Stimulated activated CD4-positive, alpha-beta T cell treated with anti-CD3 and anti-CD28 coated beads, Interleukin-15, amount 100 ng/mL, for 48 hours (primary cell): ENCODE measurements at places on chromosomes 5 and 9.

DNA sequence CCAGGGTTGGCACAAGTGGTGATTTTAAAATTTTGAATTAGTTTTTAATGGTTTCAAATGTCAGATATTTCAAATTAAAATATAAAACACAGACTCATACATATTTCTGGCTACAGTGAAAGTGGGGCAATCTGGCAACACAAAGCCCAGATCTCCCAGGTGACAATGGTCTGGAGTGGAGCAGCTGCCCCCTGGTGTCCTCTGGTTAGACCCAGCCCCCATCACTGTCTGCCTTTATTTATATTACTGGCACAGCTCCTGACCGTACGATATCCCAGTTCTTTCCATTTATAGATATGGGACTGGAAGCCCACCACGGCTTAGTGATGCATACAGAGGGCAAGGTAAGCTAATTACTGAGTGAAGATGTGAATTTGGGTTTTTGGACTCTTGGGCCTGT, 37.3 kb downstream of the MACIR start:
- DNase-seq = no peak

- DNase-seq = no peak
Observed at GRCh38 chr5:108001222-108001621, 330.5 kb upstream of the EFNA5 start.

GRCh38 chr9:81581986-81582385, 107.4 kb downstream of the TLE1 start:
- no peak for DNase-seq

DNA sequence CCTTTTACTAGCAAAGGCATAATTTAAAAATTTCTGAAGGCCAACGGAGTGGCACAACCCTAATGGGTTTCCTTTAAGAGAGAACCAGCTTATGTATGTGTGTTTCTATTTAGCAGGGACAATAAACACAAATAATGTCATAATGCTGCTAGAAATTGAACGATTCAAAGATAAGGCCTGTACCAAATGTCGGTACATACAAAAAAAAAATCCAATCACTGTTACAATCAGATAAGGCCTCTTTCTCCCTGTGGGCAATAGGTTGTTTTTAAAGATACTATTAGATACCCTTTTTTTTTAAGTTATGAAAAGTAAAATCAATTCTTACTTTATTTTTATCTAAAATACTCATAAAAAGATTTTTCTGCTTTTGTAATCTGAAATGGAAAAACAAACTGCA, 821.0 kb downstream of the PRELID2 start:
- DNase-seq = no peak

- DNase-seq = no peak
Observed at GRCh38 chr5:167872791-167873190, 418.7 kb upstream of the WWC1 start.

DNA sequence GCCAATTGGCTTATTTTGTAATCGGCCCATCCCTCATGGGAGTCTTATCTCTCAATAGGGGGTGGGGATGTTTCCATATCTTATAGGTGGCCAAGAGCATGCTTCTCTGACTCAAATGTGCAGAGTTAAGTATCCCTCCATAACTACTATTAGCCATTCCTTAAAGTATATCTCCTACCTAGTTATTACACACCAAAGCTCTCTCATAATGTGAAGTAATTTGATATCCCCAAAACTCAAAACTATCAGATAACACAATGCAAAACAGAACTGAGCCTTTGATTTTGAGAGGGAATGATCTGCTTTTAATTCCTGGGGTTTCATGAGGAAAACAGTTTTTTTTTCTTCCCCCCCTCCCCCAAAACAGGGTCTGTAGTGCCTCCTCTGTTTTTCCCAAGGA, 28.4 kb downstream of the UNC13B start:
- DNase-seq = no peak

GRCh38 chr5:105754056-105754455, 1916.7 kb downstream of the EFNA5 start:
- no peak for DNase-seq

DNA sequence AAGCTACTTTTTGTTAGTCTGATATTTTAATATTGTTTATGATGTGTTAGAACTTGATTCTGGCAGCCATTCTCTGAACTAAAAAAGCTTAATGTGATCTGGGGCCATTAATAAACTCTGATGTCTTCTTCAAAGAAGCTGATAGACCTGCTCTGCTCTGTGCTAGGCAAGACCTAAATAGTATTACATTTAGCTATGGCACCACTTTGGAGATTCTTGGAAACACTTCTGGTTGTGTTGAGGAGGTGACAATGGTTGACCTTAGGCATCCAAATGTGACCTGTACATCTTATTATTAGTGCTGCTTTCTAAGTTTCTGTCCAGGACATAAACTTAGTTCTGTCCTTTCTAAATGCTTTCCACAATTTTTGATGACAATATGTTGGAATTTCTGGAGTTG, 21.7 kb upstream of the SCGB3A2 start:
- DNase-seq = no peak

DNA sequence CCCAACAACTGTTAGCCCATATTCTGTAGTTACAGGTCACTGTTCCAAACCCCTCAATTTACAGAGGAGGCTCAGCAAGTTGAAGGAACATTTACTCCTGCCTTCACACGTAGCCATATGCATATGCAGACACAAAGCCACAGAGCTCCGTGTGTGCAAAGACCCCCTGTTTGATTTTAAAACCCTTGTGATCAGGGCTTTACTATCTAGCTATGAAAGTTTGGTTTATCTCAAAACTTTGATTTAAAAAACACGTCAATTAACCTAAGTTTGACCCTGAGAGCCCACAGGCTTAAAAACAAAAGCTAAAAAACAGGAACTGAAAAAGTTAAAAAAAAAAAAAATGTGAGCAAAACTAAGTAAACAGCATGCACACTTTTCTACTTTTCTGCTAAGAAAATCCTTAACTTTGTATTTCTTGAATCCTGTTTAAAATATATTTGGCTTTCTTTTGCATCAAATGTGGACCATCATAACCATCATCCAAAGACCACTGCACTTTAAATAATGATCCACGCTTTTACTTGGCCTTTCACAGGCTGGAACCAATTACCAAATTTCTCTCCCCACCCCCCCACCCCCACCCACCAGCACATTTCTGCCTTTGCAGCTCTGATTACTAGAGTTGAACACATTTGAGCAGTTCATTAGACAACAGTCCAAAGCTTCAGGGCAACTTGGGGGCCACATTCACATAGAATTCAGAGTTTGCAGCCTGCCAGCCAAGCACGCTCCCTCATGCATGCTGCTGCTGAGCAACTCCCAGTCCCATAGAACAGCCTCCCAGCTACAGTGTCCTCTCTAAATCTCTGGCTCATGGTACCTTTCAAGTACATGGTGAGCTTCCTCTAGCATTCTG, 128.8 kb upstream of the MAP3K1 start:
- DNase-seq = no peak

- DNase-seq = no peak
Observed at GRCh38 chr5:67123819-67124218, 72.8 kb downstream of the CD180 start.

GRCh38 chr5:132371603-132371994, 2.1 kb downstream of the SLC22A5 start:
- no peak for DNase-seq

- peak; percentile 59 for DNase-seq
Observed at GRCh38 chr5:143182901-143183820, 220.3 kb downstream of the NR3C1 start.

DNA sequence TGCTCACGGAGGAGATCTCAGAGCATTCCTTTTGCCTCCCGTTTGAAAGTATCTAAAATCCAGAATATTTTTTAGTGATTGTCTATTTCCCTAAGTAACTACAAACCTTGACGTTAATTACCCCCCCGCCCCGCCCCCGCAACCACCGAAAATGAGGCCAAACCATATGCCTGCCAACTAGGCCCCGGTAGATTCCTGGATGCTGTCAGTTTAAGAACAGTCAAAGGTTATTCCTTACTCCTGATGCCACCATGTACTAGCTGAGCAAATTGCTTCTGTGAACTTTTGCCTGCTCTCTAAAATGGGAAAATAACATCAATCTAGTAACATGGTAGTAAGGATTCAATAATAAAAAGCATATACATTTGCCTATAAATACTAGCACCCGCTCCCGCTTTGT, 244.8 kb downstream of the SAXO1 start:
- DNase-seq = no peak

DNA sequence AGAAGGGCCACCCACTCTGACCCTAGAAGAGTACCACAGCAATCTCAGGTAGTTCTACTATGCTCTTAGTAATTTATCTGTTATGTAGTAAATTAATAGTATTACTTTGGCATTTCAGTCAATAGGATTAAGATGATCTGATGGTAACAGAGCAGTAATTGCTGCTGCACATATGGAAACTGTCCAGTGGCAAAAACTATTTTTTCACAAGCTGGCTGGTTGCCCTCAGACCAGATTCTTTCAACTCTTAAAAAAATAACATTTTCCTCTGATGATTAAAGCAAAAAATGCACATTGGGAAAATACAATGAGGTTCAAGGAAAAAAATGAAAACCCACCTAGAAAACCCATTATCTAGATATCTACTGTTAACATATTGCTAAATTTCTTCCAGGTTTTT, 19.7 kb downstream of the GLRA1 start:
- no peak for DNase-seq

DNA sequence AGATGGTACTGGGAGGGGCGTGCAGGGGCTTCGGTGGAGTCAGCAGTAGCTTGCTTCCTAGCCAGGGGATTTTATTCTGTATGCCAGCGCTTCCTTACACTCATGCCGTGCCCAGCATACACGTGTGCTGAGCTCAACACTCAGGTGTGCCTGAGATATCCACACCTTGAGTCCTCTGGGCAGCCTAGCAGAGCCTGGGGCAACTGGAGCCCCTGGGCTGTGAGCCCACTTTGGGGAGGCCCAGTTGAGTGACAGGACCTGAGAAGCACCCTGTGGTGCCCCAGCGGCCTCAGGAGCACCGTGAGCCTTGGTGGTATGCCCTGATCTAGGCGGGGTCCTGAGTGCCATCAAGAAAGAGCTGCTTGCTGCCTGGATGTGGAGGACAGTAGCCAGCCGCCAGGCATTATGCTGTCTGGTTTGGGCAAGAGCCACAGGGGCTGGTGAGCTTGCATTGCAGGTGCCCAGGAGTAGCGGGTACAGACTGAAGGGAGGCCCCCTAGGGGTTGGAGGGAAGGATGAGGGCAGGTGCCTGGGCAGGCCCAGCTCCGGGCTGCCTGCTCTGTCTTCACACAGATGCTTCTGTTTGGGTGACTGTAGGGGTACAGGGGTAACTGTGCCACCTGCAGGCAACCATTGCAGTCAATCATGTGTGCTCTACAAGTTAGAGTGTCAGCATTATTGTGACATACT, 42.9 kb downstream of the BNIP1 start:
- no peak for DNase-seq

- no peak for DNase-seq
Observed at GRCh38 chr5:6591671-6592288, 41.1 kb downstream of the NSUN2 start.

GRCh38 chr9:129270903-129271431, 92.9 kb upstream of the IER5L start:
- DNase-seq = no peak

DNA sequence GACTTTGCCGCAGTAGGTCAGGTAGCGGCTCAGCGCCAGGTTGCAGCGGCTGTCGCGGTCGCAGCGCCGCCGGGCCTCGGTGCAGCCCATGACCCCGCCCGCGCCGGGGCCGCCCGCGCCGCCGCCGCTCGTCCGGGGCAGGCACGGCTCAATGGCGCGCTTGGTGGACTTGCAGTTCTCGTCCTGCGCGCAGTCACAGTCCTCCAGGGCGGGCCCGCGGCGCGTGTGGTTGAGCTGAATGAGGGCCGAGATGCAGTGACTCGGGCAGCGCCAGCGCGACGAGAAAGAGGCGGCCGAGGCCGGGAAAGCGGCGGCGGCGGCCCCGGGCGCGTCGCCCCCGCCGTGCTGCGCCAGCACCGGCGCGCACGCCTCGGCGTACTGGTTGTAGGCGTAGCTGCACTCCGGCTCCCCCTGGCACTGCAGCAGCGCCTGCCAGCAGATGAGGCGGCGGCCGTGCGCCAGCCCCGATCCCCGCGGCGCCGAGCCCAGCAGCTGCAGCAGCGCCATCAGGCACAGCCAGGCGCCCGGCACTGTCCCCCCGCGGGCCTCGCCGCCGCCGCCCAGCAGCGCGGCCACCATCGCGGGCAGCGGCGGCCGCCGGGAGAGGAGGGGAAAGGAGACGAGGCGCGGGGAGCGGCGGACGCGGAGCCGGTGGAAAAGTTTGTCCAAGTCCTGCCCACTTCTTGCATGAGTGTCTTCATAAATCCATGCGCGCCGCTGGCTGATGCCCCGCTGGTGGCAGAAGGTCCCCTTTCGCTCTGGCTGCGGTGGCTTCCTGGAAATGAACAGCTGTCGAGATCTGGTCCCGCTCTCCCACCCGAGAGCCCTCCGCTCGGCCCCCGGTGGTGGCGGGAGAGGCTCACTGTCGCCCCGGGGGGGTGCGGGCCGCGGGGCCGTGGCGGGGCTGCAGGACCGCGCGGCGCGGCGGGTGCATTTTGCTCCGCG, 833 bp downstream of the GAS1 start:
- peak; percentile 36 for DNase-seq

DNA sequence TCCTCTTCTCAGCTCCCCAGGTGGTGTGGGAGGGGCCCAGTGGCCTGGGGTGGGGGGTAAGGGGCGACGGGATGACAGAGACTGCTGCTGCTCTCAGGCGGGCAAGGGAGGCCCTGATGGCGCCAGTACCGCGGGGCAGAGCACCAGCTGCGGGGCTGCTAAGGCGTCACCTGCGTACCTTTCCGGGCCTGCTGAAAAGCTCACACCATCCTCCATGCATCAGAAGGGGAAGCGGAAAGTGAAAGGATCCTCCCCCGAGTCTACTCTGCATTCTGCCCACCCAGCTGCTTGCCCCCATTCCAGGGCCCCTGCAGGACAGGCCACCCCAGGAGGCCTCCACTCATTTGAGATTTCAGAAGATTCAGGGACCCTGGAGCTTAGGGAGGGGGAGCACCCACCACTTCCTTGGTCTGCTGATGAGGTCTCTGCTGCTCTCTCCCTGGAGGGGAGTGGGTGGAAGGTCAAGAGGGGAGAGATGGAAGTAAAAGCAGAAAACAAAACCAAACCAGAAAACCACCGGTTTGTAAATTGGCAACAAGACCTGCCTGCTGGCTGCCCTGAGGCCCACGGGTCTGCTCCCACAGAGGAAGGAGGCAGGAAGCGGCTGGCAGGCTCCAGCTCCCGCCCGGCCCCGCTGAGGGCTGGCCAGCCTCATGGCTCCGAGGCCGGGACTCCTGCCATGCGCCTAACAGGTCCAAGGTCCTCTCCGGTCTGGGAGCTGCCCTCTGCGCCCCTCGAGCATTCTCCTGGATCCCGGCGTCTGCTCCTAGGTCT, 33.6 kb downstream of the PRRT1B start:
- peak; percentile 22 for DNase-seq

GRCh38 chr9:92342825-92343488, 17.2 kb downstream of the CENPP start:
- DNase-seq = no peak

DNA sequence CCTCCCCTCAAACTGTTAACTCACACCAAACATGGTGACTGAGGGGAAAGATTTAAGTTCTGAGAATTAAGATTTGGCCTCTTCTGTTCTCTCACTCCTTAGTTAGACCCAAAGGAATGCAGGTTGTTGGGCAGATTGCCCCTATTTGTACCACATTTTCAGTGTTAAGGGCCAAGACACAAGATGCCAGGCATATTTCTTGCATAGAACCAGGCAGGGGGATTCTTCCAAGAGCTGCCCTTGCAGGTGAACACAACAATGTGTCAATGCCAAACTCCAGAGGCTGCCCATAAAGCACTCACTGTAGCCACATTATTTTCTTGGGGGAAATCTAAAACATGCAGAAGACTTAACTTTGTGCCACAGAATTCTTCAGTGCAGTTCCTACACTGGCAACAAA, 14.7 kb downstream of the MPDZ start:
- DNase-seq = no peak
